ENCODE measurements at places on chromosomes 1 and 21.

GRCh38 chr1:23793861-23794731, 3.2 kb downstream of the LYPLA2 start:
- H3K4me3 ChIP-seq = no peak overlapping the region
- peaks cover 15% of the 10 kb centered on the region for H3K36me3 ChIP-seq
- H3K27me3 ChIP-seq = no peaks in the 10 kb centered on the region
- no peak for DNase-seq

DNA sequence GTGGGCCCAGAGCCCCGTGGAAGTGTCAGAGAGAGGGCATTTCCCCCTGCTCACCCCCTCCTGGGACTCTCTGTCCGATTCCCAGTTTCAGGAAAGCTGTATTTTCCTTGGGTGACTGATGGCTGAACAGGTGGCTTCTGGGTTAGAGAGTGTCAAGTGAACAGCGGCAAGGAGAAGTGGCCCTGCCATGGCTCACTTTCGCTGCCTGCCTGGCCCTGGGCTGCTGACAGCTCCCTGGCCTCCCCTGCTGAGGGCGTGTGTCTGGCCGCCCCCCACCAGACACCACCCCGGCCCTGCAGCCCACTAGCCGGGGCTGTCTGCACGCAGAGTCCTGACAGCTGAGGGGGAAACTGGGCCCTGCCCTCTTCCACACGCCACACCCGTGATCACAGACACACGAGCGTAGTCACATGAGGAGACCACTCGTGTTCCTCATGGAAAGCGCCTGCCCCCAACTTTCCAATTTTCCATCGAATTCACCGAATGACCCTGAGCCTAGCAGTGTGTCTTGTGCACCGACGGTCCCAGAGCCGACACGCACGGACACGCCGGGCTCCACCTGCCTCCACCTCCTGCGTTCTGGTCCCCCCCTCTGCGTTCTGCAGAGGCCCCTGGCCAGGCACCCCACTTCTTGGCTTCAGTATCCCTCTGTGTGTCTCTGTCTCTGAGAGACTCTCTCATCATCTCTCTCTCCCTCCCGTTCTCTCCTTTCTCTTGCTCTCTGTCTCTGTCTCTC, 60.6 kb upstream of the CASZ1 start:
- DNase-seq = no peak
- no peak overlapping the region for H3K27ac ChIP-seq
- H3K36me3 ChIP-seq = no peaks in the 10 kb centered on the region
- H3K27me3 ChIP-seq = no peaks in the 10 kb centered on the region

DNA sequence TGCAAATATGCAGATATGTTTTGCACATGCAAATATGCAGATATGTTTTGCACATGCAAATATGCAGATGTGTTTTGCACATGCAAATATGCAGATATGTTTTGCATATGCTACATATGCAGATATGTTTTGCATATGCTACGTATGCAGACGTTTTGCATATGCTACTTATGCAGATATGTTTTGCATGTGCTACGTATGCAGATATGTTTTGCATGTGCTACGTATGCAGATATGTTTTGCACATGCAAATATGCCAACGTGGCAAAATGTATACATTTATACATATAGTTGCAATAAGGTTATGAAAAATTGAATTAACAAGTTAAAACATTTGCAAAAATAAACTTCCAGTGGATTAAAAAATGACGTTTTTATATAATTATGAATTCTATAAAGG, 30.8 kb upstream of the TP53BP2 start:
- no peaks in the 10 kb centered on the region for H3K36me3 ChIP-seq
- no peak for DNase-seq
- no peak overlapping the region for H3K27ac ChIP-seq
- H3K27me3 ChIP-seq = no peaks in the 10 kb centered on the region
- no peaks in the 10 kb centered on the region for H3K4me1 ChIP-seq
- no peak overlapping the region for H3K4me3 ChIP-seq

DNA sequence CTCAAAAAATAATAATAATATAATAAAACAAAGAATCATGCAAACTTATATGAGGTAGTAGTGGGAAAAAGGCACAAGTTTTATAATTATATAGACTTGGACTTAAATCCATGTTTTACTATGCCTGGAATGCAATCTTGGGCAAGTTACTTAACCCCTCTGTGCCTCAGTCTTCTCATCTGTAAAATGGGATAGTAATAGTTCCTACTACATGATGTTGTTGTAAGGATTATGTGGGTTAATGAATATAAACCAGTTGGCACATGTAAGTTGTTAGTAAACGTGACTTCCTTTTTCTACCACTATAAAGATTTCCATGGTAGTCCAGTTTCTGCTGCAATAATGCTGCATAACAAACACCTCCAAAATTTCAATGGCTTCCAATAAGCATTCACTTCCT, 10.8 kb upstream of the KIF14 start:
- no peak overlapping the region for H3K4me3 ChIP-seq
- no peak overlapping the region for H3K27ac ChIP-seq
- DNase-seq = no peak
- no peaks in the 10 kb centered on the region for H3K4me1 ChIP-seq
- H3K27me3 ChIP-seq = no peaks in the 10 kb centered on the region

DNA sequence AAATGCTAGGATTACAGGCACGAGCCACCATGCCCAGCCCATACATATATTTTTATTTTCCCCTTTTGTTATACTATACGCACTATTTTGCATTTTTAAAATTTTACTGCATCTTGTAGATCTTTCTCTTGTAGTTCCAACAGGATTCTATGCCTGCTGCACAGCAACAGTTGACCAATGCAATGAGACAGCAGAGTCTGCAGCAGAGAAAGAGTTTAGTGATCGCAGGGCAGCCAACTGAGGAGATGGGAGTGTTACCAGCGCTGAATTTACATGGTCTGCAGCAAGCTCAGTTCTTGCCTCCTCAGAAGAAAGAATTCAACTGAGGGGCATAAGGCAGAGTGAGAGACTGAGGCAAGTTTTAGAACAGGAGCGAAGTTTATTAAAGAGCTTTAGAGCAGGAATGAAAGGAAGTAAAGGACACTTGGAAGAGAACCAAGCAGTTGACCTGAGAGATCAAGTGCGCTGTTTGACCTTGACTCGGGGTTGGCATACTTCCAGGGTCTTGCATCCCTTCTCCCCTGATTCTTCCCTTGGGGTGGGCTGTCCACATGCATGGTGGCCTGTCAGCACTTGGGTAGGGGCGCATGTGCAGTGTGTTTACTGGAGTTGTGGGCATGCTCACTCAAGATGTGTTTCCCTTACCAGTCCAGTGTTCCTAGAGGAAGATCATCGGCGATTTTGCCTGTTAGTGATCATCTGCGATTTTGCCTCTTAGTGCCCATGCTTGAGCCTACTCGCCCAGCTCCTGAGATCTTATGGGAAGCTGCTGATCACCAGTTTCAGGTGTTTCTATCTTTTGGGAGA, 4.1 kb upstream of the MTOR start:
- peaks cover 8% of the 10 kb centered on the region for H3K4me1 ChIP-seq
- no peak for DNase-seq
- no peaks in the 10 kb centered on the region for H3K27me3 ChIP-seq
- H3K36me3 ChIP-seq = no peaks in the 10 kb centered on the region
- no peak overlapping the region for H3K4me3 ChIP-seq
- H3K27ac ChIP-seq = no peak overlapping the region

DNA sequence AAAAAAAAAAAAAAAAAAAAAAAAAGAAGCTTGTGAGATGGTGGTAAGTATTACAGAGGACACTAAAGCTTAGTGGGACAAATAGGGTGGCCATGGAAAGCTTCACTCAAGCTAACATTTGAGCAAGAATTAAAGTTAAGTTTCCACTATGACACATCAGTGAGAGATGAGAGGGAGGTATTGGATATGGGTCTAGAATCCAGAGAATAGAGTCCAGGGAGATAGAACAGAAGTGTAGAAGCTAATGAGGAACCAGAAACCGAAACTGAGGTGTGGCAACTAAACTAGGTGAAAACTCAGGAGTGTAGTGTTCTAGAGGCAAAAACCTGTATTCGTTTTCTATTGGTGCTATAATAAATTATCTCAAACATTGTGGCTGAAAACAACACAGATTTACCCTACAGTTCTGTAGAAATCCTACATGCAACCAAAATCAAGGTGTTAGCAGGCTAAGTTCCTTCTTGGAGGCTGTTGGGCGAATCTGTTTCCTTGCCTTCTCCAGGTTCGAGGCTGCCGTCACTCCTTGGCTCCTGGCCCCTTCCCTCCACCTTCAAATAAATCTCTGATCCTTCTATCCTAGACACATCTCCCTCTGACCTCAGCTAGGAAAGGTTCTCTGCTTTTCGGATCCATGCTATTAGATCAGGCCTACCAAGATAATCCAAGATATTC, 36.2 kb downstream of the PTP4A2 start:
- peaks cover 13% of the 10 kb centered on the region for H3K4me1 ChIP-seq
- DNase-seq = no peak
- no peak overlapping the region for H3K4me3 ChIP-seq
- H3K36me3 ChIP-seq = peaks cover 5% of the 10 kb centered on the region
- no peak overlapping the region for H3K27ac ChIP-seq

DNA sequence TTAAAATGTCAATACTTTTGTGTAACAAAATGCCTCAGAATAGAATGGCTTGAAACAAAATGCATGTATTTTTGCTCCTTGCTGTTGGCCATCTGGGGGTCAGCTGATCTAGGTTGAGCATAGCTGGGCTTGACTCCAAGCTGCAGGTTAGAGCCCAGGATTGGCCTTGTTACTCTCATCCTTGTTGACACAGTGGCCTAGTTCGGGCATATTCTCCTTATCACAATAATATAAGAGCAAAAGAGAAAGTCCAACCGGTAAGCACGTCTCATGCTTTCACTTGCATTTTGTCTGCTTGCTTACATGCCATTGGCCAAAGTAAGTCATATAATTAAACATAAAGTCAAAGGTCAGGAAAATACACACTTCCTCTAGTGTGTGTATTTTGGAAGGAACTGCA, 456.2 kb downstream of the KCNT2 start:
- DNase-seq = no peak
- no peak overlapping the region for H3K4me3 ChIP-seq
- no peak overlapping the region for H3K27ac ChIP-seq
- H3K4me1 ChIP-seq = no peaks in the 10 kb centered on the region
- H3K27me3 ChIP-seq = no peaks in the 10 kb centered on the region

GRCh38 chr21:45001134-45002095, 61.6 kb downstream of the SLX9 start:
- peak; percentile 64 for DNase-seq
- H3K4me3 ChIP-seq = peak overlapping the region; percentile 36
- no peaks in the 10 kb centered on the region for H3K27me3 ChIP-seq
- H3K27ac ChIP-seq = peak overlapping the region; percentile 84
- H3K36me3 ChIP-seq = no peaks in the 10 kb centered on the region

DNA sequence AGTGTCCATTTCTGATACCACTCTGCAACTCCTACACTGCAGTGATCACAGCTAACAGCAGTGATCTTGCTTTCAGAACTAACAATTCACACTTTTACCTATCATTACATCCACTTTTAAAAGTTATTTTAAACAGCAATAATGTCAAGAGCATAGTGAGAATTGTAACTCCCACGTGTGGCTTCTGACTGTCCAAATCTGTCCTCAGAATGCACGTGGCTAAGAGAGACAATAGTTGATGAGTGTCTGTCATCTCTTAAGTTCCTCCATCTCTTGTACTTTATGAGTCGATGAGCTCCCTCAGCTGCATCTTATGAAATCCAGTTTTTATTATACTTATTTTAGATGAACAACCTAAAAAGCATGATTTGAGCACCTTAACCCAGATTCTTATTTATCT, 16.5 kb upstream of the CFHR5 start:
- no peaks in the 10 kb centered on the region for H3K4me1 ChIP-seq
- no peak for DNase-seq
- H3K27me3 ChIP-seq = no peaks in the 10 kb centered on the region
- no peak overlapping the region for H3K27ac ChIP-seq
- H3K4me3 ChIP-seq = no peak overlapping the region

DNA sequence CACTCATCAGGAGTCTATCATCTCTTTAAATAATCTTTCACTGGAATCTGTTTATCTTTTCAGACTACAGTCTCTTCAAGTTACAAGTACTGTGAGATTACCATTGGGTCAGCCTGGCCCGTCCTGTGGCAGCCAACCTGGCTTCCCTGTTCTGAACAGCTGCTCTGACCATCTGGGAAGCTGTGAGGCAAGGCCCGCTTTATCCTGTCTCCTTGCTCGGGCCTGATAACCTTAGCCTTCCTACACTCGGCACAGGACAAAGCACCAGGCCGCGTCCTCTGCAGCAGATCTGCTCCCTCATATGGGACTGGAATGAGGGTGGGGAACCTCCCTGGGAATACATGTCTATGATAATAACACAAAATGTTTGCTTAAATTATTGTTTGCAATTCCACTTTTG, 113.3 kb downstream of the PTPN14 start:
- no peak overlapping the region for H3K27ac ChIP-seq
- no peak for DNase-seq
- H3K27me3 ChIP-seq = no peaks in the 10 kb centered on the region
- no peaks in the 10 kb centered on the region for H3K36me3 ChIP-seq
- H3K4me3 ChIP-seq = no peak overlapping the region

- DNase-seq = no peak
- no peaks in the 10 kb centered on the region for H3K36me3 ChIP-seq
- H3K4me1 ChIP-seq = peaks cover 23% of the 10 kb centered on the region
- H3K27ac ChIP-seq = no peak overlapping the region
- no peak overlapping the region for H3K4me3 ChIP-seq
- H3K27me3 ChIP-seq = no peaks in the 10 kb centered on the region
These were observed 33.9 kb downstream of the MPZL1 start for GRCh38 chr1:167755654-167756053.

- no peaks in the 10 kb centered on the region for H3K36me3 ChIP-seq
- H3K4me1 ChIP-seq = peaks cover 53% of the 10 kb centered on the region
- peak overlapping the region; percentile 46 for H3K4me3 ChIP-seq
- no peak for DNase-seq
- no peaks in the 10 kb centered on the region for H3K27me3 ChIP-seq
These were observed 47.2 kb downstream of the GALNT2 start for GRCh38 chr1:230114237-230114651.

- no peaks in the 10 kb centered on the region for H3K36me3 ChIP-seq
- no peak for DNase-seq
These were observed 486.1 kb upstream of the ADGRL2 start for GRCh38 chr1:81314513-81315233.
